ENCODE measurements at places on chromosomes 12 and 14.

- DNase-seq, result no peak
Observed at GRCh38 chr14:73884438-73885190, 2.0 kb upstream of the ZNF410 start.

DNA sequence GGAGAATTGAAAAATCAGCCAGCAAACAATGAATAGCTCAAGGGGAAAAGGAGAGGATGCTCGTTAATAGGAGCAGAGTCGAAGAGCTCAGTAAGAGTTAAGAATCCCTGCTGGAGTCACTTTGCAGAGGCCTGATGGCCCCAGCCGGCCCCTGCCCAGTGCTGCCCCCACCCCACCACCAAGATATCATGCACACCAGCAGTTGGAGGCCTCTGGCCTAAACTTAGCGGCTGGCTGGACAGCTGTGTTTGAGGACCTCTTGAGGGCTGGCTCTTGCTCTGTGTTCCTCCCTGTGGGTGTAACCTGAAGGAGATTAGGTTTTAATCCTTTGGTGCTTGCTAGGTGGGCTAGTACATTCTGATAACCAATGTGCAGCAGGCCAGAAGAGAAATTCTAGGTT lies 142.0 kb downstream of the PLXNC1 start:
- DNase-seq, result no peak

- DNase-seq, result no peak
Observed at GRCh38 chr12:79191391-79191790, 326.8 kb downstream of the SYT1 start.

- DNase-seq, result no peak
Observed at GRCh38 chr14:70043001-70043400, 145.8 kb downstream of the SLC8A3 start.

DNA sequence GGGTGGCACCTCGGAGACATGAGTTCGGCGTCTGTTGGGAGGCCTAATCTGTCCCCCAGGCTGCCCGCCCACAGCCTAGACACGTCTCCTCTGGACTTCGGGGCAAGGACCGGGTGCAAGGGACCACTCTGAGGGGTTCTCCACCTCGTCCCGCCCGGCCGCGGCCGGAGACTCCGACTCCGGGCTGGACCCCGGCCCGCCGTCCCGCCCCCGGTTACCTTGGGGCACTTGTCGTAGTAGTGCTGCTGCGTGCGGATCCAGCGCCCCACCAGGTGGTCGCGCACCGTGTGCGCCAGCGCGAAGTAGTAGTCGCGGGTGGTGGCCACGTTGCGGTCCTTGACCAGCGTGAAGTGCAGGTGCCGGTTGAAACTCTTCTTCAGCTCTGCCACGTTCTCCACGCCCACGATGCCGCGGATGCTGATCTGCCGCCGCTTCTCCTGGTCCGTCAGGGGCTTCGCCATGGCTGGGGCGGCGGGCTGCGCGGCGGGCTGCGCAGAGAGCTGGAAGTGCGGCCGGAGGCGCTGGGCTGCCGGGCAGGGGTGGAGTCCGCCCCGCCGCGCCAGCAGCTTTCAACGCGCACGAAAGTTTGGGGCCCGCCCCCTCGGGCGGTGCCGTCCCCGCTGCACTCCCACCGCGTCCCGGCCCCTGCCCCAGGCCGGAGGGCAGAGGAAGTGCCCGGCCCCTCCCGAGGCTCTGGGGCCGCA lies at the start of gene PYGL:
Gene PYGL (minus strand): TSS at position 541 of the 704 bp plus-strand sequence. CDS start 80 bp downstream, at position 461.
- DNase-seq, result peak; percentile 19

DNA sequence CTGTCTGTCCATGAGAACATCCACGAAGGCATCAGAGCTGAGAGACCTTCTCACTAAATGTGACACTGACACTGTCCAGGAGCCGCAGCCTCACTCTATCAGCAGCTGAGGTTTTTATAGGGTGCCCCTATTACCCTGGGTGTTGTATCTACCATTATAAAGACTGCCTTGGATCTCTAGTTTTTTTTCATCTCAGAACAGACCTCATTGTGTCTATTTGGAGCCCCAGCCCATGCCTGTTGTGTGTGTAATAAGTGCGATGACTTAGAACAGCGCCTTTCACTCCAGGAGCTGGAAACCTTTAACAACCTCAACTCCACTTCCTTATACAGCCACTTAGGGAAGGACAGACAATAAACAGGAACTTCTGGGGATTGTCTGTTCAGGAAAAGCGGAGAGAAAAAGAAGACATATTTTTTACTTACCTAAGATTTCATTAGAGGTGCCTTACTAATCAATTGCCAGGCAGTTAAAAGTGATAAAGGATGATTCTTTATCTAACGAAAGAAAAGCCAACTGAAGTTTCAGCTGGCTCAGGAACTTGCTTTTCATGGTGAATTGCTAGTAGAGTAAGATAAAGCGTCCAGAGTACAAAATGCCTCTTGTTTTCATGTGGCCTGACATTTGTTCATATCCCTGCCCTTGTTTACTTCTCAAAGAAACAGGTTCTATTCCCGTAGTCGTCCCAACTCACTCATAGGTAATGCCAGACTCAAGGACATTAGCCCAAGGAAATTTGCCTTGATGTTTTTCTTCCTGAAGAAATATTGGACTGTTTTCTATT lies 420.6 kb downstream of the RAD51B start:
- no peak for DNase-seq

GRCh38 chr14:50023671-50024490 lies 92.5 kb downstream of the VCPKMT start:
- DNase-seq, result no peak

DNA sequence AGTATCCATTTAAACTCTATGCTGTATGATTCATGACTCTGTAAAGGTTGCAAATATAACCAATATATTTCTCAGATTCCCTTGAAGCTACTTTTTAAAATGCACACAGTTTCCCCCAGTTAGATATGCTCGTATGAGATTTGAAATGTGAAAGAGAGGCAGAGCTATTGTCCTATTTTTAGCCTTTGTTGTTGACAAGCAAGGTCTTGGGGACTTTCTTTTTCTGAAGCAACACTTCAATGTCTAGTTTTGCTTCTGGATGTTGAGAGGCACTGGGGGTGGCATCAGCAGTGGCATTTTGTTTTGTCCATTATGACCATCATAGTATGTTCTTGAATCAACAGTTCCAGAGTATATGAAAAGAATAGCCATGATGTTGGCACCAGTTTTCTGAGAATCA lies 63.4 kb downstream of the ASCL1 start:
- no peak for DNase-seq

DNA sequence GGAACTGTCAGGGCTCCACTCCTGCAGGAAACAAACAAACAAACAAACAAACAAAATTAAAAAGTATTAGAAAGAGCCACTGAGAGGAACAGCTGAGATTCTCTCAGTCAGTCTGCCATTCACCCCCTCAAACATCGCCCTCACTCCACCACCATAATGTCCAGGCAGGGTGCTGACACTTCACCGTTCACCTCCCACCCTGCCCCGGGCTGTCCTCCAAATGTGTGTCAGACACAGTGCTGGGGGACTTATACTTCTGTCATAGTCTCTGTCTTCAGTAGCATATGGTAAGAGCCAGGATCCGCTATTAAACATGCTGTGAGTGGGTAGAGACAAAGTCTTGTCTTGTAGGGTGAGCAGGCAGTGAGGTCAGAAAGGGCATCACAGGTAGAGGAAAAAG lies 28.3 kb downstream of the KRT18 start:
- DNase-seq, result no peak

DNA sequence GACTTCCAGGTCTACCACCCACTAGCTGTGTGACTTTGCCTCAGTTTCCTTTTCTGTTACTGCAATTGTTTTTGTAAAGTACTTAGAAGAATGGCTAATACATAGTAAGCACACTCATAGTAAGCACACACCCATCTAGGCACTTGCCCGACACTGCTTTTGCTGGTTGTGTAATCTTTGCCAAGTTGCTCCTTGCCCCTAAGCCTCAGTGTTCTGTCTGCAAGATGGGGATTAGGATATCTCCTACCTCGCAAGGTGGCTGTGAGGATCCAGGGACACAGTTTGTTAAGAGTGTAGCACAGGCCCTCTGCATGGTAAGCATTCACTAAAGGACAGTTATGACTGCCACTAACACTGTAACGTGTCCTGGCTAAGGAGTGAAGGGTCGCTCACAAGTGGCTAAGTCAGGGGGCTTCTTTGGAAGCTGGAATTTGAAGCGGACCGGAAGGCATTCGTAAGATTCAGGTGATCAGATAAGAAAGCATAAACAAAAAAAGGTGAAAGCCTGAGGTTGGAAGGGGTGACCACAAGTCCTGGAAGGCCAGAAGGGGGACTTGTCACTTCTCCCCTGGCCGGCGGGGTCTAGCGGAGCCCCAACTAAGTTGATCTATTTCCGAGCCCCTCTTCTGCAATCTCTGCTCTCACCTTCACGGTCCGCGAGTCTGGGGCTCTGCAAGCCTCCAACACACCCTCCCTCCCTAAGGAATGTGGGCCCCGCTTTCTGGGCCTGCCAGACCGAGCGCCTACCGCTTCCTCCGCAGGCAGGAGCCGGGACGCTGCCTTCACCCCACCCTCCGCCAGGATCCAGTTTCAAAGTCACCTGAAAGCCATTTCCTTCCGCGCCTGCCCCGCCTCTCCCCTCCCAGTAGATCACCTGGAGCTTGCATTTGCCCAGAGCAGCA lies 1.5 kb upstream of the PLEKHG3 start:
- no peak for DNase-seq

DNA sequence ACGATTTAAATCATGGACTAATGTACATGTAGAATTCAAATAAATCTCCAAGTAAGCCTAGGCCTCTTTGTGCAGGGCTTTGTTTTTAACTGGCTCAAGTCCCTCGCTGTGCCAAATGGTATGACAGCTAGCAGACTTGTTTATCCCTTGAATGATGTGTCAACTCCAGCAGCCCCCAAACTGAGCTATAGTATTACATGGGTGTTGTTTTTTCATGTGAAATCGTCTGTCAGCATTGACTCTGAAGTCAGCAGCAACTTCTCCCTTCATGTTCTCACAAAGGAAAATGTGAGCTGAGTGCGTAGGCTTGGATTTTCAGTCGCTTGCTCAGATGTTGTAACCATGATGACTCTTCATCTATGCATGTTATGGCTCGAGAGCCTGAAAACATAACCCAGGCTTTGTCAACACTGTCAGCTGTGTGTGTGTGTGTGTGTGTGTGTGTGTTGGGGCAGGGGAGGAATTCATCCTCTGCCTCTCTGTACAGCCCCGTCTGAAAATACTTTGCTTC lies 73.3 kb downstream of the PTHLH start:
- no peak for DNase-seq

GRCh38 chr14:99693918-99694317 lies 9.8 kb downstream of the CYP46A1 start:
- no peak for DNase-seq

GRCh38 chr12:60230056-60230455 lies 634.2 kb downstream of the SLC16A7 start:
- no peak for DNase-seq

- no peak for DNase-seq
Observed at GRCh38 chr14:90722590-90722989, 93.6 kb downstream of the TTC7B start.

GRCh38 chr12:76946446-76946845 lies 67.6 kb upstream of the CSRP2 start:
- DNase-seq, result no peak

DNA sequence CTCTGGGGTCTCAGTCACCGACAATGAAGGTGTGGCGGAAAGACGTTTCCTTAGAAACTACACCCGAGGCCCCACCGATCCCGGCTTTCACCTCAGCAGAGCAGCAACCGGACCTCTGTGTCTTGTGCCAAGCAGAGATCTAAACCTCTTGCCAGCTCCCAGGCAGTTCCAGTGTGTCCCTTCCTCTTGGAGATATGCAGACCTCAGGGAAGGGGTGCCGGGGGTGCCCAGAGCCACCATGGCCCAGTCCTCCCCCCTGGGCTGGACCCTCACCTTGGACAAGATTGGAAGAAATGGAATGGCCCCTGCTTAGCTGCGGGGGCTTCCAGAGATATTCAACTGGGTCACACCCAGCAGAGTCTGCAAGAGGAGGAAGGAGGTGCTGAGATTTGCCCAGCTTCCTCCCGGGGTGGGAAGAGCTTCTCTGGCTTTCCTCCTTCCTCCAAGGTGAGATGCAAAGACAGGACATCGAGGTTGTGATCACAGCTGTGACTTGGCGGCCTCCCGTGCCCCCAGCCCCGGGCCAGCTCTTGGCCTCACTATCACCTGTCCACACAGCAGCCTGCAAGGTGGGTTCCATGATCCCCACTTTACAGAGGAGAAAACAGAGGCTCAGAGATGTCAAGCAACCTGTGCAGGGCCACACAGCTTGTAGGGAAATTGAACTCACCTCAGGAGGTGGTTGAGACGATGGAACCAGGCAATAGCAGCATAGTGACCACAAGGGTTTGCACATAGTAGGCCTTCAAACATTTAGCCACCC lies 281.7 kb upstream of the RTL1 start:
- no peak for DNase-seq

DNA sequence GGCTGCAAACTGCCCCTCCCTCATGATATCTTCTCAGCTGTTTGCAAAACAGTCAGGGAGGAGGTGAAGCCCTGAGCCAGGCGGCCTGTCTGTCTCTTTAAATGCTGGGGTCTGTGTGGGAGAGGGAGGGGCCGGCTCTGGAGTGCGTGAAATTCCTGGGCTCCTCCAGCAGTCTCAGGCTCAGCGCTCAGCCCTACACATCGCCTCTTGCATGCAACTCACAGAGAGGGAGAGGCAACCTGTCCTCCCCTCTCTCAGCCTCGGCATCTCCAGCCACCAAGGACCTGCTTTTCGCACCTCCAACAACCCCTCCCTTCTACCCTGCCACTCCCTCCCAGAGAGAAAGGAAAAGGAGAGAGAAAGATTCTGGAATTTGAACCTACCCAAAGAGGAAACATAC lies at the start of gene NRXN3:
Gene NRXN3 (plus strand): TSS at position 171 of the 400 bp plus-strand sequence. CDS start 72,721 bp downstream, outside the sequence.
- DNase-seq, result no peak

DNA sequence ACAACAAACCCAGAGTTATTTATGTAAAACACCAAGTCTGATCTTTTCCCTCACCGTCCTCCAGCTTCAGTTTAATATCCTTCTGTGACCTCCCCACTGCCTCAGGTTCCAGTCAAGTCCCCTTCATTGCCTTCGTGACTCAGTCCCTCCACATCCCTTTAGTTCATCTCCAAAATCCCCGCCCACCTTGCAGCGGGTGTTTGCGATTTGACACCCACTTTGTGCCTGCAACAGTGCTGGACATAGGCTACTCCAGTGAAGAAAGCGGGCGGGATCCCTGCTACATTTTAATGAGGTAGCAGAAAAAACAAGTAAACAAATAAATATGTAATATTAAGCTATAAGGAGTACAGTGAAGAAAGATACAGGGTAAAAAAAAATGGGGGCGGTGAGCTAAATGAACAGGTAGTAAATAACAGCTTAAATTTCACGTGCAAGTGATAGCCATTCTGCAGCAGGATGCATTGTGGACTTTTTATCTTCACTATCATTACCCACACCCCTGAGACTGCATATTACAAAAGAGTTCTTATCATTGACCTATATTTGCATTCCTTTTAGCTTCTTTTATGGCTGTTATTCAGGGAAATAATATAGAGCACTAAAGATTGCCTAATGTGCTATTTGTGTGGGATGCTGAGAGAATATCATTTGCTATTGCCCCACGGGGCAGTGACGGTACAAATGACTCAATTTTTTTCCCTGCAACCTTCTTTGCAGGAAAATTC lies 222.8 kb upstream of the NUDT4 start:
- no peak for DNase-seq
